Muscle of arm (tissue), 14 donors: ENCODE measurements at places on chromosomes 2 and 18. TPM values are rescaled to one million over a fixed set of nuclear protein-coding genes. Genes with fewer than 3 reads are reported as not detected.

The C2orf49 gene
- polyA plus RNA-seq, result 21.3 TPM

The RNF125 gene
- 10.9 TPM for polyA plus RNA-seq

The AFF3 gene
- polyA plus RNA-seq, result 3.6 TPM

The NAT8 gene
- 0.28 TPM for polyA plus RNA-seq

The POTEE gene
- 0.13 TPM for polyA plus RNA-seq

The RPL37A gene
- 4,346 TPM for polyA plus RNA-seq

The IL1RL1 gene
- 0.11 TPM for polyA plus RNA-seq

The CNGA3 gene
- polyA plus RNA-seq, result 0.92 TPM

The CYRIA gene
- polyA plus RNA-seq, result 4.6 TPM

The WDR54 gene
- 19.8 TPM for polyA plus RNA-seq

The LONRF2 gene
- polyA plus RNA-seq, result 1.2 TPM

The UGT1A3 gene
- not detected for polyA plus RNA-seq

The STARD6 gene
- not detected for polyA plus RNA-seq

The PID1 gene
- polyA plus RNA-seq, result 32.2 TPM

- no peak for DNase-seq
These were observed 201.7 kb upstream of the HS6ST1 start for GRCh38 chr2:128520340-128520739.

- no peak for DNase-seq
These were observed 142.7 kb upstream of the NRP2 start for GRCh38 chr2:205539603-205540002.

DNA sequence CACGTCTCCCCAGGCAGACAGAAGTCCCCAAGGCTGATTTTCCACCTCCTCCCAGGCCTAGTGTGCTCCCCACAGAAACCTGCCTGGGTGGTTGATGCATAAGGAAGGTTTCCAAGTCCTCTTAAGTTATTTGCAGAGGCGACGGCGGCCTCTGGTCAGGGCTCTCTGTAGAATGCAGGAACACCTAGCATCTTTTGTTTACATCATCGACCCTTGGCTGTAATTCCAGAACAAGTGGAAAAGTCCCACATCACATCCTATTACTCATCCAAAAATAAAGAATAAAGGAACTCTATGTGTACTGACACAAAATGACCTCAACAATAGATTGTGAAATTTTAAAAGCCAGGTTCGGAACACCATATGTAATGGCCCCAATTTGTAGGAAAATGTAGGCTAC lies 211.1 kb downstream of the ALPK2 start:
- no peak for DNase-seq

DNA sequence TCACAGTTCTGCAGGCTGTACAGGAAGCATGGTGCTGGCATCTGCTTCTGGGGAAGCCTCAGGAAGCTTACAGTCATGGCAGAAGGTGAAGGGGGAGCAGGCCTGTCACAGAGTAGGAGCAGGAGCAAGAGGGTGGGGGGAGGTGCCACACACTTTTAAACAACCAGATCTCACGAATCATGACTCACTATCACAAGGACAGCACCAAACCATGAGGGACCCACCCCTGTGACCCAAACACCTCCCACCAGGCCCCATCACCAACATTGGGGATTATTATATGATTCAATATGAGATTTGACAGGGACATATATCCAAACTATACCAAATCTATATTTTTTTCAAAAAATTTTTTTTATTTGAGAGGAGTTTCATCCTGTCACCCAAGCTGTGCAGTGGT lies 51.0 kb upstream of the GLS start:
- no peak for DNase-seq

DNA sequence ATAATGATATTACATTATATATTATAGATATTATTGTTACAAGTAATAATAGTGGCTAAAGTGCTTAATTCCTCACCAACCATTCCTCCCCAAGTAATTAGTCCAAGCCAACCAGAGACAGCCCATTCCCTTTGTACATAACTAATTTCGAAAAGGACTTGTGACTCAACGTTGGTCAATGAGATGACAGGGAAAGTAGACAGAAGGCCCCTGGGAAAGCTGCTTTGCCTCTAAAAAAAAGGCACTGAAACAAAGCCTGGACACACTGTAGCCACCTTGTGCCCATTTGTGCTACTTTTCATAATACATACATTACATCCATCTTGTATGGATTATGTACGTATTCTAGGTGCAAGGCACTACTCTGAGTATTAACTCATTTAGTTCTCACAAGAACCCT lies 28.8 kb downstream of the COLEC12 start:
- no peak for DNase-seq

- no peak for DNase-seq
These were observed 807.8 kb upstream of the ACVR2A start for GRCh38 chr2:147037048-147037447.

- DNase-seq, result no peak
These were observed 6.8 kb upstream of the TGFA start for GRCh38 chr2:70560442-70560841.

- no peak for DNase-seq
These were observed 91.5 kb downstream of the KCNH7 start for GRCh38 chr2:162747021-162747420.

DNA sequence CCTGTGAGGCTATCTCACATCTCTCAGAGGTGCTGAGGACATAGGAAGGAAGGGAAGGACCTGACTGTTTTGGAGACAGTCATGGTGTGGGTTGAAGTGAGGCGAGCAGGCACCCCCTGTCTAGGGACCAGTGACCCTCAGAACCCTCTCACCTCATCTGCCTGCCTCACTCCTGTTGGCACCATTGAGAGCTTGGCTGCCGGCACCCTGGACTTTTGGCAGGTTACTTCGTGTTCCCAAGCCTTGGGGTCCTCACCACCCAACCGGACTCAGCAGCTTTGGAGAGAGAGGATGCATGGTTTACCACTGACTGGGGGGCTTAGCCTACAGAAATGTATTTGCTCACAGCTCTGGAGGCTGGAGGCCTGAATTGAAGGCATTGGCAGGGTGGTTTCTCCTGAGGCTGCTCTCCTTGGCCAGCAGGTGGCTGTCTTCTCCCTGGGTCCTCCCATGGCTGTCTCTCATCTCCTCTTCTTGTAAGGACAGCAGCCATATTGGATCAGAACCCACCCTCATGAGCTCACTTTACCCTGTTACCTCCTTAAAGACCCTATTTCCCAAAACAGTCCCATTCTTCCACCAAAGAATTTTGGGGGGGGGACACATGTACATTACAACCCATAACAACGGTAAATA lies 142.0 kb downstream of the TSN start:
- DNase-seq, result no peak

DNA sequence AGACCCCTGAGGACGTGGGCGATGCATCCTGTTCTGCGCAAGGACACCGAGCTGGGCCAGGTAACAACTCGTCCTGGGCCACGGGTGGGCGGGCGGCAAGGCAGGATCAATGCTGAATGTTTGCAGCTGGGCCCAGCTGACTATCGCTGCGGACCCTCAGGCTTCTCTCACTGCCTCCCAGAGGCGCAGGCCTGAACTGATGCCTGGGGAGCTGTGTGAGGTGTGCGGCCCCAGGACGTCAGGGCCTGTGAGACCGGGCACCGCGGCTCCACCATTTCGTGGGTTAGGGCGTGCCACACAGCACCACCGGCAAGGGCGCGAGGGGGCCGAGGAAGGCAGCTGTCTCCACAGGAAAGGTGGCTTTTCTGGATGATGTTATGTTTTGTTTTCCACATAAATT lies 307.4 kb downstream of the NDUFA10 start:
- no peak for DNase-seq

DNA sequence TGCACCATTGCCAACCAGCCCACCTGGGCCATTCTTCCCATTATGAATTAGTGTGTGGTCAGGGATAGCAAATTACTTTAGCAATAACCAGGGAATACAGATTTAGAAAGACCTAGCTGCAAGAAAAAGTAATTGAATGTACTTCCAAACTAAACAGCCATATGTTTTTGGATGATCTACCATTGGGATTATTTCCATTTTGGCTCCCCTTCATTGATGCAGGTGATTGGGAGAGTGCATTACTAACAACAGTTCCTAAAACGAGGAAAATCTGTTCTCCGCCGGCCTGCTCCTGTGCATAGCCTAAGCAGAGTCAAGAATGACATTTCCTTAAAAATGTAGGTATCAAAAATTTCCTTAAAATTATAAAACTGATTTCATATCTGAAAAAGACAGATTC lies 58.5 kb downstream of the MAIP1 start:
- peak; percentile 38 for DNase-seq

DNA sequence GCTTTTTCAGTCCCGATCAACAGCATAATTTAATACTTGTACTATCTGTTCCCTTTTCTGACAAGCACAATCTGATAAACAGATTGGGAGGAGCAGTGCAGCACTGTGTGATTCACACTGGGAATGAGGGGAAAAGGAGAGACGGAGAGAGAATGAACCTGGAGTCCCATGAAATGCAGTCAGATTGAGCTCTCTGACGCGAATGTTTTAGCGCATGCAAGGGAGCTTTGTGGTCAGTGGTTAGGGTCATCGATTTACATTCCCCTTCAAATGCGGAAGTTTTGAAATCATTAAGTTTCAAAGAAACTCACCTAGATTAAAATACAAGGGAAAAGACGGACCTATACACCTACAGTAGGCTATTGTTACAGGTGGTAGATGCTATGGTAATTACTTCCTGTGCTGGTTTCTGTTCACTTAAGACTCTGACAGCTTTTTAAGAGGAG lies 99.6 kb downstream of the KCTD1 start:
- no peak for DNase-seq

DNA sequence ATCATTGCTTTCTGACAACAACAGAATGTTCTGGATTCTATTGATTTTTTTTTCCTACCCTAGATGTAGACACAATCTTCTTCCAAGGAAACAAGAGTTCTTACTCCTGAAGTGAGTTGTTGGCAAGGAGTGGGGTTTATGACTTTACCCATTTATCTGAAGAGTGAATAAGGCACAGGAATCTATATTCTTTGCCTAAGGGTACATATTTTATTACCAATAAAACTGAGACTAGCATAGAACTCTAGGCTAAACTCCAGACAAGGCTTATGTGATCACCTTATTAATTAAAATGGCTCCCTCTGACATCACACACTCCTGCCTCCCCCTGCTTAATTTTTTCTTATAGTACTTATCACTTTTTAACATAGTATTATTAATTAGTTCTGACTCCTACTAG lies 47.6 kb downstream of the C18orf54 start:
- DNase-seq, result no peak

DNA sequence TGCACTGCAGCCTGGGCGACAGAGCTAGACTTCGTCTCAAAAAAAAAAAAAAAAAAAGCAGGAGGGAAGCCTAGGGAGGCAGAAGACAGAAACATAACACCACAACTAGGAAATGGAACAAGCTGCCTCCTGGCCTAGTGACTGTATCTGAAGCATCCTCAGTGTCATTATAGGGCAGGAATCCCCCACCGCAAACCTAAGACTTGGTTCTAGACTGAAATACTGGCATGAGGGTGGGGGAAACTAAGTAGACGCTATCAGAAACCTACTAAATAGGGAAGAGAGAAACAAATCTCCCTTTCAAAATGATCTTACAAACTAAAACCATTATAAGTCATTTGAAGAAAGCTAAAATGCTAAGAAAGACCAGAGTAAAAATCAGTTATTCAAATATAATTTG lies 16.4 kb upstream of the SMAD2 start:
- no peak for DNase-seq

DNA sequence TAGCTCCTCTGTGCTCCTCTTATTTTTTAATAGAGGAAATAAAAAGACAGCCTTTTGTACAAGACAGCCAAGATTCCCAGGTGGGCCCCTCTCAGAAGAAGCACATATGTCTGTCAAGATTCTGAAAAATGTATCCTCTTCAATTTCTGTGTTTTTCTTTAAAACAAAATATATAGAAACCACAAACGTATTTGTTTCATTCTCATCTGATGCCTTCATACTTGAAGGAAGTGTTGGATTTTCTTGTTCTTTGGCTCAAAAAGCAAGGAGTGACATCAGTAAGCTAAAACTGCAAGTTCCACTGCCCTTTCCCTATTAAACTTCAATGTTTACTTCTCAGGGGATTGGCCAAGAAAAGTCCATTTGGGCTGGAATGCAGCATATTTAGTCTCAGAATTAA lies 193.8 kb upstream of the OSR1 start:
- DNase-seq, result no peak

- DNase-seq, result no peak
These were observed 72.6 kb downstream of the LRRFIP1 start for GRCh38 chr2:237699870-237700511.

GRCh38 chr2:46196871-46197462 lies 100.2 kb upstream of the EPAS1 start:
- DNase-seq, result no peak

GRCh38 chr2:9745153-9745899 lies 97.9 kb upstream of the TAF1B start:
- DNase-seq, result no peak

GRCh38 chr2:201126308-201127151 lies 10.6 kb downstream of the CFLAR start:
- no peak for DNase-seq

DNA sequence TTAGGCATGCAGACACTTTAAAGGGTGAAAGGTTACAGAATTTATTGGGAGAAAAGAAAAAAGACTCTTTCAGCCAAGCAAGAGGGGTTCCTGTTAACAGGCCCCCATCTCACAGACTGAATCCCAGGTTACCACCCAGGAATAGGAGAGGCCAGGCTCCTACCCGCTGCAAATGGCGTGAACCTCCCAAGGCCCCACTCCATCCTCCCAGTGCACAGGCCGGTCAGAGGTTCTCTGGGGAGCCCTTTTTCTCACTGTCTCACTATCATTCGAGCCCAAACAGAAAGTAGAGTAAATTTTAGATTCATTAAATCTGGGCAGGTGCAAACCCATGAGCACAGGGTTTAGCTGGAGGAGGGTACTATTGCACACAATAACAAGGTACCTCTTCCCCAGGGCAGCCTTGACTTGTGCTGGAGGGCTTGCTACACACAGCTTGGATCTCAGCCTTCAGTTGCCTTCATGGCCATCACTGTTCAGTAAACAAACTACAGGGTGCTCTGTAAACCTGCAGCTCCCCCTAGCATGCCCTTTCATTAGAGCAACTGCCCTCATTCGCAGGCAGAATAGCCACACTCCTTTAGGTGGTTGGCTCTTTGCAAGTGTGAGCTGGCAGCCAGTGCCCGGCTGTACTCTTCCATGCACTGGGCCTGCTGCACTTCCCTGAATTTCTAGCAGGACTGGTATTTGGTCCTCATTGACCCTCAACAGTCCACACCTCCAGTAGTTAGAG lies 7.3 kb upstream of the PLEK start:
- DNase-seq, result no peak

- DNase-seq, result peak; percentile 48
These were observed at the start of gene ANKRD53 for GRCh38 chr2:70978341-70979179. Gene ANKRD53, plus strand, starts transcription at chr2:70978630. Its CDS starts 16 bp downstream, at chr2:70978646.

GRCh38 chr18:376311-376710 lies 108.5 kb upstream of the THOC1 start:
- DNase-seq, result peak; percentile 73

- no peak for DNase-seq
These were observed 24.6 kb downstream of the TANC1 start for GRCh38 chr2:158993030-158993429.
